Activated CD4-positive, alpha-beta T cell treated with anti-CD3 and anti-CD28 coated beads, Interleukin-2, amount 50 U/mL, for 48 hours (primary cell): ENCODE measurements at places on chromosomes 3 and 15.

DNA sequence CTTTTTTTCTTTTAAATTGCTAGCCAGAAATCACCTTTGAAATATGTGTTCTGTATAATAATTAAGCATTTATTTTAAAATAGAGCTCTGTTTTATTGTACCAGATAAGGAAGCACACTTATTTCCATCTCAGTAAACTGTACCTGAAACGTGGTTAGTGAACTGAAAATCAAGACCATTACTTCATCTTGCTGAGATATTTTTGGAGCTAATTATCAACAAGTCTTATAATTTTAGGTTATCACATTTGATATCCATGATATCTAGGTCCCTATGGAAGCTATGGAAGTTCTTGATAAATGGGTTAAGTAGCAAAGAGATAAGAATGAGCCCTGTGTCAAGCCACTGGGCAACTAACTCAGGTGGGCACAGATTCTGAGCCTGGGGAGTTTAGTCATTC, 187.2 kb downstream of the NFKBIZ start:
- no peak for DNase-seq

DNA sequence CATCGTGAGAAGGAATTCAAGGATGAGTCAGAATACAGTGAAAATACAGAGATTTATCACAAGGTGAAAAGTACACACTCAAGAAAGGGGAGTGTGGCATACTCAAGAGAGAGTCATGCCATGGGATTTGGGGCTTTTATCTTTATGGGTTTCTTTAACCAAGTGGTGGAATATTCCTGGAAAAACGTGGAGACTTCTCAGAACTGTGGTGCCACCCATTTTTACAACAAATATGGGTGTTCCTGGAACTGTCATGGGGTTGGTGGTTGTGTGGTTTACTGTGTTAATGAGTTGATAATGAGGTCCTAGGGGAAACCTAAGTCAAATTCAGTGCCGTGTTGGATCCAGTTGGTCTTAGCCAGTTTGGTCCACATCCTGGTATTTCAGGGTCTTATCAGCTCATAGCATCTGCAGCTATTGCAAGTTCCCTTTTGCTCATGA, 497.2 kb downstream of the GABRG3 start:
- no peak for DNase-seq

DNA sequence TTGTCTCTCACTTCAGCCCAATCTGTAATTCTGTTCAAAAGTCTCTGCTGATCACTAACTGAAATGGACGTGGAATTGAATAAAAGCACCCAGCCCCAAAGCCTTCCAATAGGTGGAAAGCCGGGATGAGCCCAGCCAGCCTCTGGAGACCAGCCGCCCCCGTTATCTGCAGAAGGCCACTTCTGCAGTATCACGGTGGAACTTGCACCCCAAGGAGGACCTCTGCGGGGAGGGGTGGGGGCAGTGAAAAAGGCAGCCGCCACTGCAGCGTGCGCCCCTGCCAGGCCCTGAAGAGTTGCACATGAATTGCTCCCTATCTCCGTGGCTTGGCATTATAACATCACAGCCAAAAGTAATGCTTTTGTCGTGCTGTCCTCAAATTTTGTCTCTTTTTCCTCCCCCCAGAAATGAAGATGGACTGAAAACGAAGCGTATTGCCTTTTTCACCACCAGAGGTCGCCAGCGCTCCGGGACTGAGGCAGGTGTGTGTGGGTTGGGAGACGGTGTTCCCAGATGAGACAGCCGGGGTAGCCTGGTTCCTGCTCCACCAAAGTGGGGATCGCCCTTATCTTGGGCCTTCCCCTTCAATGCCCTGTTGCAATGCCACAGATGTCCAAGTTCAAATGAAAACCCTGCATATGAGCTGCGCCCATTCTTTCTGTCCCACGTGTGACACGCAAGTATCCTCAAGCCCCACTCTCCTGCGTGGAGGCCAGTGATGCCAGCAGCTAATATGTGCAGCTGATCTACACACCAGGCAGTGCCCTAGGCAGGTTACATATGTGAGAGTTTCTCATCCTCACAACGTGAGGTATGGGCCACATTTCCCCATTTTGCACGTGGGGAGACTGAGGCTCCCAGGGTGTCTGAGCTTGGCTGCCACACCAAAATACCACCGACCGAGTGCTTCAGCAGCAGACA, 96.0 kb downstream of the LRRK1 start:
- peak; percentile 80 for DNase-seq

DNA sequence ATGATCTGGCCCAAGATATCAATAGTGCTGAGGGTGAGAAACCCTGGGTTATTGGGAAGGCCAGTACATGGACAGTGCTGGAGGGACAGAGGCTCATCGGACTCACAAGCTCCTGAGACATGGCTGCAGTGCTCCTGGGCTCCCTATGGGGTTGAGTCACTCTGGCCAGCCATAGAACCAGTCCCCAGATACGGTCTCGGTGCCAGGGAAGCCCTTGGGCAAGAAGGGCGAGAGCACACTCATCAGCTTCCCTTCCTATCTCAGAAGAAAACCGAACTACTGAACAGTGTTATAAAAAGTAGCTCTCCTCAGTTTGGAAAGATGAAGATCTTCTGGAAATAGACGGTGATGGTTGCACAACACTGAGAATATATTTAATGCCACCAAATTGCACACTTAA, 34.4 kb downstream of the POC1A start:
- DNase-seq, result no peak

GRCh38 chr3:12287727-12288181, 1.1 kb upstream of the PPARG start:
- DNase-seq, result peak; percentile 14

DNA sequence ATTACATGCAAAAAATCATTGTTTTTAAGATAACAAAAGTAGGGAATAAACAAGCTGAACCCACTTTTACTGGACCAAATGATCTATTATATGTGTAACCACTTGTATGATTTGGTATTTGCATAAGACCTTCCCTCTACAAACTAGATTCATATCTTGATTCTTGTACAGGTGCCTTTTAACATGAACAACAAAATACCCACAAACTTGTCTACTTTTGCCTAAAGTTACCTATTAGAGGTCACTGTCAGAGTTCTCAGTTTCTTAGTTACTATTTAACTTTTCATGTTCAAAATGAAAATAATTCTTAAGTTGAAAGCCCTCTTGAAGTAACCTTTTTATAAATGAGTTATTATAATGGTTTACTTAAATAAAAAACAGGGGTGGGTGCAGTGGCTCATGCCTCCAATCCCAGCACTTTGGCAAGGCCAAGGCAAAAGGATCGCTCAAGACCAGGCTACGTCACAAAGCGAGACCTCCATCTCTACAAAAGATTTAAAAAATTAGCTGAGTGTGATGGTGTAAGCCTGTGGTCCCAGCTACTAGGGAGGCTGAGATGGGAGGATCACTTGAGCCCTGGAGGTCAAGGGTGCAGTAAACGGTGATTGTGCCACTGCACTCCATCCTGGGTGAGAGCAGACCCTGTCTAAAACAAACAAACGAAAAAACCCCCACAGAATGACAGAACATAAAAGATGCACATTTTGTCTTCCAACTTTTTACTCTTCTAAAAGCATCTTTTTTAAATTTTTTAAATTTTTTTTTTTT, 16.0 kb downstream of the ACTR8 start:
- DNase-seq, result no peak

- DNase-seq, result no peak
Observed at GRCh38 chr3:8945890-8946600, 17.2 kb downstream of the RAD18 start.

DNA sequence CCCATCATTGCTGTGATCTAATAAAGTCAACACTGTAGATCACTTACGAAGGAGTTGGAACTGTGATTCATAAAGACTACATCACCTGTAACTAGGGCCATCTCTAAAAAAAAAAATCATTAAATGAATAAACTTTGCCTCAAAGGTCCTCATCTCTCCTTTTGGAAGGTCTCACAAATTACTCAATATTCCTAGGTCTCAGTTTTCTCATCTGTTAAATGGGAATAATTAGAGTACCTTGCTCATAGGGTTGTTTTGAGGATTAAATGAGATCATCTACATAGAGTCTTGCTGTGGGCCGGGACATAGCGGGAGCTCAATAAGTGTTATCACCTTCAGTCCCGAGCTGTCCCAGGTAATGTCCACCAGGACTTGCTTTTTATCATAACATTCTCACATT, 335.1 kb upstream of the PROK2 start:
- DNase-seq, result no peak

DNA sequence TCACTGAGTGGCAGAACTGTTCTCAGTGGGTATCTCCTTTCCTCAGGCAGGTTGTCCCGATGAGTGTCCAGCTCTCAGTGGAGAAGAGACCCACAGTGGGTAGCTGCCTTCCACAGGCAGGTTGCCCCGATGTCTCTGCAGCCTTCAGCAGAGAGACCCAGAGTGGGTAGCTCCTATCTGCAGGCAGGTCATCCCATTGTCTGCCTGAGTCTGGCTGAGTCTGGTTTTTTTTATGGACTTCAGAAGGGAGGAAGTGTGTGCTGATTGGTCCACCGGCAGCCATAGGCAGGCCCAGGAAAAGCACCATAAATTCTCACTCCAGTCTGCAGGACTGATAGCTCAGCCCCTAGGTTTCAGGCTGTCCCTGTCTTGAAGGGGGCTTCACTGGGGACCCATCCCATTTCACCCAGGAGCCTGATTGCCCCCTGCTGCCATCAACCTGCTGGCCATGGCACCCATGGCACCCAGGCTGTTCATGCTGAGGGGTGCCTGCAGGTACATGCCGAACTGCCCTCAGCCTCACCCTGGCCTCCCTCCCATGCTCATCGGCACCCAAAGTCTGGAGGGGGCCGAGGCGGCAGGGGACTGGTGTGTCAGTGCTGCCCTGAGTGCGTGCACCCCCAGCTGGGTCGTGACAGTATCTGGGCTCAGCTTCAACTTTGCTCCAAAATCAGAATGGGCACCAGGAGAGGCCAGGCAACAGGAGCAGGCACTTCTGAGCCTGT, 3.6 kb upstream of the LIMD1 start:
- DNase-seq, result no peak

- no peak for DNase-seq
Observed at GRCh38 chr15:26179906-26180305, 316.8 kb upstream of the ATP10A start.

DNA sequence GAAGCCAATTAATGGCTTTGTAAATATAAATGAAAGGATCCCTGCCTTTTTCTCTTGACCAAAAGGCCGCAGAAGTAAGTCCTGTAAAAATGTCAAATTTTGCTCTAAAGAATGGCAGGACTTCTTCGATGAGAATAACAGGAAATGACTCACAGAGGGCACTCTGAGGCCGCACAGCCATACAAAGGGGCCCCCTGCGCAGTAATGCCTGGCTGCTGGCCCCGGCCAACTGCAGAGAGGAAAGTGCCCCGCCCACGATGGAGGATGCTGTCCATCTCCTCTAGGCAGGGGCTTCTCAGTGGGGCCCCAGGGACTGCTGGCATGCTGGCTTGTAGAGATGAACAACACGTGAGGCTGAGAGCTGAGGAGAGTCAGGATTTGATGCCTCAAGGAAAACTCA, 18.1 kb upstream of the SCN10A start:
- DNase-seq, result peak; percentile 38

GRCh38 chr3:19147905-19148767, at the start of gene KCNH8:
TSS of gene KCNH8 (plus strand) at chr3:19148510. CDS start at chr3:19148720, 210 bp downstream.
- peak; percentile 7 for DNase-seq

- no peak for DNase-seq
Observed at GRCh38 chr15:66704019-66704802, 2.2 kb downstream of the SMAD6 start.
